MM.1S (cell line): ENCODE measurements at places on chromosomes 7 and 10.

DNA sequence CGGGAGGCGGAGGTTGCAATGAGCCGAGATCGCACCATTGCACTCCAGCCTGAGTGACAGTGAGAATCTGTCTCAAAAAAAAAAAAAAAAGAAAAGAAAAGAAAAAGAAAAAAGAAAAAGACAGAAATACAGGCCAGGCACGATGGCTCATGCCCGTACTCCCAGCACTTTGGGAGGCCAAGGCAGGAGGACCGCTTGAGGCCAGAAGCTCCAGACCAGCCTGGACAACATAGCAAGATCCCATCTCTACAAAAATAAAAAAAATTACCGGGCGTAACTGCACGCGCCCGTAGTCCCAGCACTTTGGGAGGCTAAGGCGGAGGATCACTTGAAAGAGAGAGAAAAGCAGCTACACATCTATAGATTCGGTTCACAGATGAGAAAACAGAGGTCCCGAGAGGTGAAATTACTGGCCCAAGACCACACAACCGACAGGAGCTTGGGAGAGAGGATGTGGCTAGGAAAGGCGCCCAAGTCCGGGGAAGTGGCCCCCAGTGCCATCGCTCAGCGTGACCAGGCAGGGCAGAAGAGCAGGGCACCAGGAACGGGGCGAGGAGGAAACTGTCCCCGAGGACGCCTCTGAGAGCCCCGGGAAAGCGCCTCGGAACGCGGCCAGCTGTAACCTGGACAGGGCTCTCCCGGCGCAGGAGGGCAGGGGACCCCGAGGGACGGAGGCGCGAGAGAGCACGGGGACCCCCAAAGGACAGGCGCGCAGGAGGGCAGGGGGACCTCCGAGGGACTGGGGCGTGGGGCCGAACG is 612 bp downstream of the SNX8 start:
- no peaks in the 10 kb centered on the region for H3K36me3 ChIP-seq
- H3K27me3 ChIP-seq: no peaks in the 10 kb centered on the region
- H3K4me1 ChIP-seq: no peaks in the 10 kb centered on the region
- DNase-seq: no peak
- H3K4me3 ChIP-seq: peak overlapping the region; percentile 97

DNA sequence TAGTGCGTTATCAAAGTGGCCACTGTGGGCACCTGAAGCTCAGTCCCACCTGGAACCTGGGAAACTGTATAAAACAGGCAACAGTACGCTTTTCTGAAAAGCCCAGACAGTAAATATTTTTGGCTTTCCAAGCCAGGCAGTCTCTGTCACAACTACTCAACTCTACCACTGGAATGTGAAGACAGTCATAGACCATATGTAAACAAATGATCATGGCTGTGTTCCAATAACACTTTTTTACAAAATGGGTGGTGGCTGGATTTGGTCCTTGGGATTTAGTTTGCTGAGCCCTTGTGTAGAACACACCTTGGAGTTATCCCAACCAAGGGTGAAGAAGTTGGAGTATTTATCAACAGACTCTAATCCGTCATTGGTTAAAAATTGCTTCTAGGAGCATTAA is 259.9 kb downstream of the SKIDA1 start:
- no peak overlapping the region for H3K27ac ChIP-seq
- no peaks in the 10 kb centered on the region for H3K27me3 ChIP-seq
- H3K36me3 ChIP-seq: no peaks in the 10 kb centered on the region
- no peak overlapping the region for H3K4me3 ChIP-seq
- no peaks in the 10 kb centered on the region for H3K4me1 ChIP-seq
- DNase-seq: no peak

DNA sequence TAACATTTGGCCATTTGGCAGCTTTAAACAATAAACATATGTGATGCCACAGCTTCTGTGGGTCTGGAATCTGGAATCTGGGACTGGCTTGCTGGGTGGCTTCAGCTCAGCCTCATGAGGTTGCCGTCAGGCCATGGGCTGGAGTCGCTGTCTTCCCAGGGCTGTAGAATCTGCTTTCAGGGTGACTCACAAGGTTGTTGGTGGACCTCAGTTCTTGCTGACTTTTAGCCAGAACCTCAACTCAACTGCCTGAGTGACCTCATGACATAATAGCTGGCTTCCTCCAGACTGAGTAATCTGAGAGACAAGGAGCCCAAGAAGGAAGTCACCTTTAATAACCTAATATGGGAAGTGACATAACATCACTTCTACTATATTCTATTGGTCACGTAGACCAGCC is 44.6 kb upstream of the TSPAN13 start:
- no peak overlapping the region for H3K27ac ChIP-seq
- H3K4me1 ChIP-seq: no peaks in the 10 kb centered on the region
- H3K4me3 ChIP-seq: no peak overlapping the region
- peaks cover 3% of the 10 kb centered on the region for H3K36me3 ChIP-seq

- H3K36me3 ChIP-seq: no peaks in the 10 kb centered on the region
- no peak overlapping the region for H3K4me3 ChIP-seq
- DNase-seq: peak; percentile 21
These were observed 51.9 kb upstream of the A1CF start for GRCh38 chr10:50937230-50937907.

GRCh38 chr7:114657279-114657678 is 242.7 kb downstream of the FOXP2 start:
- no peaks in the 10 kb centered on the region for H3K27me3 ChIP-seq
- no peak overlapping the region for H3K27ac ChIP-seq
- no peak overlapping the region for H3K4me3 ChIP-seq
- no peaks in the 10 kb centered on the region for H3K36me3 ChIP-seq
- DNase-seq: no peak

- H3K36me3 ChIP-seq: no peaks in the 10 kb centered on the region
- H3K27ac ChIP-seq: no peak overlapping the region
- H3K4me3 ChIP-seq: no peak overlapping the region
- no peaks in the 10 kb centered on the region for H3K4me1 ChIP-seq
- no peak for DNase-seq
These were observed 114.5 kb downstream of the HIP1 start for GRCh38 chr7:75624134-75624832.

DNA sequence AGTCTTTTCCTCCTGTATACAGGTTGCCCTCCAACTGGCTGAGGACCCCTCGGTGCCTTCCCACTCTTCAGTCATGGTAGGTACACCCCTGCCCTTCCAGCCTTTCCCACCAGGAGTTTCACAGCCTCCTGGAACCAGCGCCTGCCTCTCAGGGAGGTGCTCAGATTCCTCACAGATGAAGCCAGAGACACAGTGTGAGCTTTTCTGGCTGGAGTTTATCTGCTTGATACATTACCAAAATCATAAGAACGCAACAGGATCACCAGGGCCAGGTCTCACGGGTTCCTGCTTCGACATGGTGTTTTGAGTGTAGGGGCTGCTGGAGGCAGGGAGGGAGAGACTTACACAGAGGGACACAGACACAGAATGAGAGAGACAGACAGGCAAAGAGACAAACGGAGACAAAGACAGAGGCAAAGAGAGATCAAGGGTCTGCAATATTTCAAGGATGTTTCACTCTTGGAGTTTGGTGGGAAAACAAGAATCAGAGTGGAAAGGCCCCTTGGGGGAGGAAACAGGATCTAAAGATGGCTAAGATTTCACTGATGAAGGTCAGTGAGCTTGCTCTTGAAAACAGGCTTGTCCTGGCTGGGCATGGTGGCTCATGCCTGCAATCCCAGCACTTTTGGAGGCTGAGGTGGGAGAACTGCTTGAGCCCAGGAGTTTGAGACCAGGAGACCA is 6.5 kb upstream of the INMT start:
- H3K36me3 ChIP-seq: no peaks in the 10 kb centered on the region
- DNase-seq: no peak
- H3K27me3 ChIP-seq: no peaks in the 10 kb centered on the region
- H3K4me3 ChIP-seq: no peak overlapping the region
- H3K27ac ChIP-seq: no peak overlapping the region

DNA sequence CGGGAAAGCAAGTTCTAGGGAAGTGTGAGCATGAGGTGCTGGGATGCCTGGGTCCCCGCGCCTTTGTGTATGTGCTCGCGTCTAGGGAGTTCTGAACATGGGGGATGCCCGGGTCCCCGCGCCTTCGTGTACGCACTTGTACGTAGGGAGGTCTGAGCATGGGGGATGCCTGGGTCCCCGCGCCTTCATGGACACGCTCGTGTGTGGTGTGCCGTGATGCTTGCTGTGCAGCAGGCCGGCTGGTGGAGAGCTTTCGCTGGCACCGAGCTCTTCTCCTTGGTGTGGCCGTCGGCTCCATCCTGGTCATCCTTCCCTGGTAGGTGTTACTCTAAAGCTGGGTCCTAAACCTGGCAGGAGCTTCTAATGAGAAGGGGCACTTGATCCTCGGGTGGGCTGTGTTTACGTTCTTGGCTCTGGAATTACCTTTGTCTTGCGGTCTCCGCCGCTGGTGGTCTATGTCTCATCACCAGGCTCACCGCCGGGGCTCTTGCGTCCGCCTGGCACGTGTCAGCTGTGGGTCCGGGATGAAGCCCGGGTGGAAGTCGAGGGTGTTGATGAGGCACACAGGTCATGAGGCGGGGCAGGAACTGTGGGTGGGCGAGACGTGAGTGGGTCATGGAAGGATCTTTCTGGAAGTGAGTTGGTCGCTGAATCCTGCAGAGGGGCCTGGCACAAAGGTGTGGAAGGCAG is 63.5 kb downstream of the DNAJB6 start:
- H3K27me3 ChIP-seq: no peaks in the 10 kb centered on the region
- no peaks in the 10 kb centered on the region for H3K36me3 ChIP-seq
- H3K4me3 ChIP-seq: no peak overlapping the region
- DNase-seq: no peak
- no peaks in the 10 kb centered on the region for H3K4me1 ChIP-seq

DNA sequence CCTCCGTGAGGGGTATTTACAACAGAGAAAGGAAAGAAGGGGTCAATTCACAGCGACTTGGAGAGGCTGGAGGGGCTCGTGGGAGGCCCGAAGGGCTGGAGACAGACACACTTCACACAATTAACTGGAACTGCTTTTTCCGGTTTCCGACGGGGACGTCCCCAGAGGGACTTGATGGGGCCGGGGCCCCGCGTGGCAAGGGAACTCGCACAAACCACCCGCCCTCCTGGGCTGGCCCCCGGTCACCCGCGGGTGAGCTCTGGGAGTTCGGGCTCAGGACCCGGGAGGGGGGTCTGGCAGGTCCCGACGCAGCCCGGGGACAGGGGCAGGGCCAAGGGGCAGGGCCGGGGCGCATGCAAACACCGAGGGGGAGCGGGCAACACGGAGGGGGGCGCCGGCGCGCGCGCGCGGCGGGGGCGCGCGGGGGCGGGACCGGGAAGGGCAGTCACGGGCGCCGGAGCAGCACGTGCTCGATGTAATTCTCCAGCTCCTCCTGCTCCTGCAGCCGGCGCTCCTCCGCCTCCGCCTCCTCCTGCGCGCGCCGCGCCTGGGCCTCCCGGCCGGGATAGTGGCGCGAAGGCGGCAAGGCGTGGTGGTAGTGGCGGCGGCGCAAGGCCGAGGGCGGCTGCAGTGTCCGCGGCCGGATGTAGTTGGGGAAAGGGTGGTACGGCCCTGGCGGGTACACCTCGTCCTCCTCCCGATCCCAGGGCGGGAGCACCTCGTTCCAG is 2.7 kb downstream of the VGF start:
- peaks cover 41% of the 10 kb centered on the region for H3K27me3 ChIP-seq
- no peak overlapping the region for H3K4me3 ChIP-seq
- no peaks in the 10 kb centered on the region for H3K36me3 ChIP-seq
- H3K27ac ChIP-seq: no peak overlapping the region

DNA sequence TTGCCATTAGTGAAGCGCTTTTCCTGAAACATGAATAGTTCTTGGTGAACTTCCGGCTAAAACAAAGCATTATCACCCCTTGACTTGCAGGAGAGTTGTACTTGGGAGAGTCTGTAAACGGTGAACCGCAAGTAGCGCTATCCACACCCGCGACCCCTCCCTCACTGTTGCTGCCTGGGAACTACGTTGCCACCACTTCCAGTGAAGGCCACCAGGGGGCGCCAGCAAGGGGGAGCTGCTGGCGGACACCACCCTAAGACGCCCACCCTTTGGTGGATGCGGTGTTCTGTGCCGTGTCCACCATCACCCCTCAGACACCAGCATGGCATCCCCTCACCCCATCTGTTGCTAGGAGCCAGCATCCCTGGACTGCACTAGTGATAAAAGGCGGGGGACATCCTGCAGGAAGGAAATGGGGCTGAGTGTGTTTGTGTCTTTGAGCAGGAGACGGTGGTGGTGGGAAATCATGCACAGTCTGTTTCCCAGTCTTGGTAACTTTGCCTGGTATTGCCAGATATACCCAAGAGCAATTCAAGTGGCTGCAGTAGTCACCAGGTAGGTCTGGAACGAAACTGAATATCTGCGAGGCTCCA is 298.2 kb downstream of the FRMD4A start:
- no peak overlapping the region for H3K27ac ChIP-seq
- H3K36me3 ChIP-seq: no peaks in the 10 kb centered on the region
- H3K4me3 ChIP-seq: no peak overlapping the region

GRCh38 chr7:47328392-47329319 is 253.3 kb downstream of the TNS3 start:
- H3K36me3 ChIP-seq: peaks cover 18% of the 10 kb centered on the region; the same call in 1 of the 2 replicates
- no peaks in the 10 kb centered on the region for H3K27me3 ChIP-seq
- no peak overlapping the region for H3K4me3 ChIP-seq
- no peaks in the 10 kb centered on the region for H3K4me1 ChIP-seq
- no peak for DNase-seq

DNA sequence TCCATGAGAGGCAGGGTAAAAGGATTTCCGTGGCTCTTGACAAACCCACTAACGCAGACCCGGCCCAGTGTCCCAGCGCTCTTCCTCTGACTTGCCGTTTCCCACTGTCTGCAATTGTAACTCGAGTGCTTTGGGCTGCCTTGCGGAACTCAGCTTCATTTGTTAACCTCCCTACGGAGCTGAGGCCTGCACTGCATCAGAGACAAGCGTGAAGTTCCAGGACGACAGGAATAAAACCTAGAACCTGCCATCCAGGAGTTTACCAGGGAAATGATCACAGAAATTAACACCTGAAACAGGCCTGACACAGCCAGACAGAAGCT is 76.2 kb downstream of the SFMBT2 start:
- DNase-seq: no peak
- no peak overlapping the region for H3K27ac ChIP-seq
- H3K36me3 ChIP-seq: no peaks in the 10 kb centered on the region; the same call in 1 of the 2 replicates
- H3K27me3 ChIP-seq: no peaks in the 10 kb centered on the region
